ENCODE measurements at places on chromosomes 3 and 15.

DNA sequence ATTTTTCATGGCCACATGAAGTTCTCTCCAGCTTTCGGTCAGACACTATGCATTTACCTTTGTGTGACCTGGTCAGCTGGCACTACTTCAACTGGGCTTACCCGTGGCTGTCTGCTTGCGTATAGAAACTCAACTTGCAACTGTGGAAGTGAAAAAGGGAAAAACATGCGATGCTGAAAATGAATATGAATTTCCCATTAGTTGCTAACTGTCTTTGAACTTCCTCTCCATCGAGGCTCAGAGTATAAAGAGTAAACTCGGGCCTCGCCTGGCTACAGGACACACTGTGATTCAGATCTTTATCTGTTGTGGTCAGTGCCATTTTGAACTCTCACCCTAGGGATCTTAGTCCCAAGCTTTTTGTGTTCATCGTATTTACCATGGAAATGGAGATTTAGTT is 26.8 kb downstream of the NFKBIZ start:
- no peak for DNase-seq

DNA sequence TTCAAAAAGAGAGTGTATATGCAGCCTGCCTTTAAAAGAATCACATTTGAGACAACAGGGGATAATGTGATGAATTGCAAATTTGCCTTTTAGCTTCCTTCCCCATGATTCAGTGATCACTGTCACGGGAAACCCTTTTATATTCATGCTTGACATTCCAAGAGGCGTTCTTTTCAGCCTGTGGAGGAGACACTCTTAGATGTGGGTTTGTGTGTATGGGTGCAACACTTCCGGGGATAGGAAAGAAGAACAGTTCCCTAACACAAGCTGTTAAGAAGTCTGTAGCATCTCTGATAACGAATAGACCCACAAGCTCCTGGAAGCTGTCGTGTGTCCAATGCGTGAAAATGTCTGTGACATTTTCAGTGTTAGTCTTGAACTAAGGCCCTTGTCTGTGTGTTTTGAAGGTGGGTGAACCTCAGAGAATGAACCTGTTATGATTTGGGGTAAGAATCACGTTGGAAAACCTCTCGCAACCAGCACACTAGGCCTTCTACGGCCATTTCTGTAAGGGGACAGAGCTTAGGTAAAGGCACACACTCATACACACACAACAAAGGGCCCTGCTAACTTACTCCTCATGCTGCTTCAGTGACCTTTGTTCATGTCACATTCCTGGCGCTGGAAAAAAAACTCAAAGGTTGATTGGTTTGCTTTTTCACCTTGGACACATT is 229.2 kb upstream of the ST8SIA2 start:
- DNase-seq: no peak

DNA sequence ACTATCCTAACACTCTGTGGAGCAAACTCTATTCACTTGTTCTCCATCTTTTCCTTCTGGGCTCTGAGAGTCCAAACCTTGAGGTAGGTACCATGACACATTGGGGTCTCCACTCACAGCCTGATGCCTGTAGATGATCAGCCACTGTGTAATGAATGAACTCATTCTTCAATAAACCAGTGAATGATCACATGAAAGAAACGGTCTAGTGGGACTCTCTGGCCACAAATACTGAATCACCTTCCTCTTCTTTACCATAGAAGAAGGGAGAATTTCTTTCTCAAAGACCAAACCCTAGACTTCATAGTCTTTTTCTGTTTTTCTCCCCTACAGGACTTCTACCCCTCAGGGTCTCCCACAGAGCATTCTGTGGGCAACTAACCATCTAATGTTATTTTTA is 20.5 kb upstream of the ABHD2 start:
- DNase-seq: no peak

GRCh38 chr3:77672016-77672415 is 632.1 kb downstream of the ROBO2 start:
- DNase-seq: no peak

- DNase-seq: no peak
These were observed 14.5 kb upstream of the DCP1A start for GRCh38 chr3:53361852-53362251.

- DNase-seq: no peak
These were observed 14.8 kb upstream of the HCN4 start for GRCh38 chr15:73383310-73384189.

- DNase-seq: no peak
These were observed 110.8 kb upstream of the MME start for GRCh38 chr3:154969366-154969765.

- no peak for DNase-seq
These were observed 695.0 kb upstream of the GRM7 start for GRCh38 chr3:6165951-6166350.

- DNase-seq: no peak
These were observed 40.4 kb upstream of the CHMP2B start for GRCh38 chr3:87186608-87187159.

DNA sequence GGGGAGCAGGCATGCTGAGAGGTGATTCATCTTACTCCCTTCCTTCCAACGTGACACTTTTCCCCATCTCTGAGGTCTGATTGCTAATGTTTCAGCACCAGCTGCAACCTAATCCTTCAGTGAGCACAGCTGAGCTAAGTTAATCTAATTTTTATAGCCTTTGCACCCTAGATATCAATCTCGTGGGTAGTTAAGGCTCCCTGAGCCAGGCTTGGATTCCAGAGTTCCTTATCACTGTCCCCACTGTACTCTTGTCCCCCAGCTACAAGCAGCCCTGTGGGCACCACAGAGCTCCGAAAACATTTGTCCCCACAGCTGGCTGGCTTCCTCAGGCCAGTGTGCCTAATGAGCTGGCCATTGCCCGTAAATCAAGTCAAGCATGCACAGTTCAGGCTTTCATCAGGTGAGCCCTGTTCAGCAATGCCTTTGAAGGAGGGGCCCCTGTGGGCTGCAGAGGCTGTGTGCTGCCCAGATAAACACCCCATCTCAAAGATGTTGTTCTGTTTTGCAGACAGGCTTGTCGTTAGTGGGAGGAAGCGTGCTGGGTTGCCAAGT is 376.9 kb upstream of the RASGRP1 start:
- DNase-seq: no peak

- no peak for DNase-seq
These were observed 428.5 kb upstream of the FRG2C start for GRCh38 chr3:75235631-75236030.

Measured in NCI-H510A (cell line).